Head of caudate nucleus (tissue), 42 donors: ENCODE measurements at places on chromosomes 3 and 15.

- no peak for DNase-seq
Observed at GRCh38 chr15:27672537-27672936, 426.6 kb downstream of the OCA2 start.

DNA sequence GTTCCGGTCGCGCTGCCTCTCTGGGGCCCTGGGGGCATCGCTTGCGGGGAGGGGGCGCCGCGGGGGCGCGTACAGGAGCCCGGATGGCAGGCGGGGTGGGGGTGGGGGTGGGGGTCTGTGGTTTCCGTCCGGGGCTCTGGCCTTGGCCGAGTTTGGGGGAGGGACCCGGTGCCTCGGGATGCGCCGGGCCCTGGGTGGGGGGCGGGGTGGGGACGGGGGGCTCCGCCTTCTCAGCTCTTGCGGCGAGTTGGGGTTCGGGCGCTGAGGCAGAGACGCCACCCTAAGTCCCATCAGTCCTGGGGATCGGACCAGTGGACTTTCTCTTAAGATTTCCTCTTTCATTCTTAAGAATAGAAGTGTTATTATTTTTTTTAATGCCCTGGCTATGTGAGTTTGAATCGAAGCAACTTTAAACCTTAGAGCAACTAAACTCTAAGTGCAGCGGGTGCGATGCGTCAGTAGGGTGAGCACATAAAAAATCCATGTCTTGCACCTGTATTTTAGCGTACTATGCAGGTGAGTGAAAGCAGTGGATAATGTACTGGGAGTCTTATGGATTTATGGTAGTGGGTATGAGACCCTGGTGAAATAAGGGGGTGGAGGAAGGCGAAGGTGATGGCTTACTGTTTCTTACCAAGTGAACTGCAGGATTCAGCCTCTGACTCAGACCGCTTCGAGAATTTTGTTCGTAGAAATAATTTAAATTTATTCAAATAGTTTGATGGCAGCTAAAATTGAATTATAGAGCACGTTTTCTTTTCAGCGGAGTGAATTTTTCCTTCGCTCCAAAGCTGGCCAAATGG lies 762 bp downstream of the CTNNB1 start:
- peak; percentile 27 for DNase-seq

- DNase-seq: peak; percentile 80
Observed at GRCh38 chr3:113441051-113441770, at the start of gene CFAP44. CFAP44 (minus strand) TSS chr3:113441493; CDS start chr3:113433664, 7,829 bp downstream.

GRCh38 chr3:177992993-177993970 lies 543.0 kb upstream of the KCNMB2 start:
- no peak for DNase-seq

GRCh38 chr15:48466079-48466478 lies 134.8 kb downstream of the DUT start:
- DNase-seq: no peak
